Liver (tissue), 10 donors: ENCODE measurements at places on chromosomes 2 and 18. TPM values are rescaled to one million over a fixed set of nuclear protein-coding genes. Genes with fewer than 3 reads are reported as not detected.

The ANKRD30B gene
- not detected for total RNA-seq

DNA sequence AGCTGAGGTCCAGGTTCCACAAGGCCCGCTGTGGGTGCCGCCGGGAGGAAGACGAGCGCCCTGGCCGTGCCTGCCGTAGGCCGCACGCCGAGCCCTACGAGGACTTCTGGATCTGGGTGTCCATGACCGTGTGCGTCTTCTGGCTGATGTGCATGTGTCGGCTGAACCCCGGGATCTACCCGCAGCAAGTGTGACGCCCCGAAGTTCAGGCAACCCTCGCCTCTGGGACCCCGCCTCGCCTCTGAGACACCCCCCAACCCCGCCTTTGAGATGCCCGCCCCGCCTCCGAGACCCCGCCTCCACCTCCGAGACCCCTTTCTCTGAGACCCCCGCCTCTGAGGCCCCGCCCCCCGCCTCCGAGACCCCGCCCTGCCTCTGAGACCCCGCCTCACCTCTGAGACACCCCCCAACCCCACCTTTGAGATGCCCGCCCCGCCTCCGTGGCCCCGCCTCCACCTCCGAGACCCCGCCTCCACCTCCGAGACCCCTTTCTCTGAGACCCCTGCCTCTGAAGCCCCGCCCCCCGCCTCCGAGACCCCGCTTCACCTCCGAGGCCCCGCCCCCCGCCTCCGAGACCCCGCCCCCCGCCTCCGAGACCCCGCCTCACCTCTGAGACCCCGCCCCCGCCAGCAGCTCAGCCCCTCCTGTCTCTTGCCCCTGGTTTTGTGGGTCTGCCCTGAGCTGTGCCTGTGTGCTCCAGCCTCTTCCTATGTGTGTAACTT lies 3.7 kb downstream of the RTP5 start:
- no peak for DNase-seq

GRCh38 chr2:239355724-239356123 lies 45.1 kb downstream of the HDAC4 start:
- DNase-seq = no peak

GRCh38 chr2:54895730-54896129 lies 154.5 kb downstream of the RTN4 start:
- no peak for DNase-seq

DNA sequence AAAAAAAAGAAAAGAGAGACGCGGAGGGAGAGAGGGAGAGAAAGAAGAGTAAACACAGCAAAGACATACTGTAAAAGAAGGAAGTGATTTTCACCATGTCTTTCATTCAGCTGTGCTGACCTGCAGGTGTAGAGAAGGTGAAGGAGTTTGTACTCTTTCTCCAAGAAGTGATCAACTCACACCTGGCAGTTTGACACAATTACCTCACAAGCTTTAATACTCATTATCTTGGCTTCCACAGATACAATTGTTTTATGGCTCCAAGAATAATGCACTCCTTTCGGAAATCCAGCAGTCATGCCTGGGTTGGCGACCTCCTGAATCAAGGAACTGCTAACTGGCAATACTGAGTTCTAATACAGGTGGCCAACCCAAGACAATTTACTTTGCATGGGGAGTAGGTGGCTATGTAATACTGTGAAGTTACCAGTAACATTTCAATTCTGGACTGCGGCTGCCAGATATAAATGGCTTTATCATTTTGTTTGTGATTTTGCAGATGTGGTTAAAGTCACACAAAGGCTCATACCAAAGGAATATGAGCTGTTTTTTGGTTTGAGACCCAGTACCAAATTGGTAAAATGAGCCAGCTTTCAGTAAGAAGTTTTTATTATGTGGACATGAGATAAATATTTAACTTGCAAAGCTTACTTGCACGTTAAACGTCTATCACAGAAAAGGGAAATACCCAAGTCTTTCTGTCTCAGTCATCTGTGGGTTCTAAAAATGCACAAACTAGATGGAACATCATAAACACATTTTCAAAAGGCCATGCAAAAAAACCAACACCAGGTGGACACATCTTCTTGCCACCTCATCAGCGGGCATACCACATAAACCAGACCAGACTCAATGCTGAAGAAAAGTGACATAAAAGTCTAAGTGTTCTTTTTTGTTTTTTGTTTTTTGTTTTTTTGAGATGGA lies 69.3 kb downstream of the NCKAP5 start:
- DNase-seq = no peak

GRCh38 chr2:157989227-157989626 lies 112.4 kb upstream of the UPP2 start:
- no peak for DNase-seq

- no peak for DNase-seq
Observed at GRCh38 chr2:227006189-227006897, 157.7 kb downstream of the COL4A4 start.
